HCT116 (cell line): ENCODE measurements at places on chromosomes 1 and 21.

- H3K36me3 ChIP-seq = no peaks in the 10 kb centered on the region
- no peak overlapping the region for H3K4me3 ChIP-seq
- H3K27ac ChIP-seq = no peak overlapping the region
- H3K27me3 ChIP-seq = no peaks in the 10 kb centered on the region
- H3K4me1 ChIP-seq = no peaks in the 10 kb centered on the region
Measured at GRCh38 chr1:180815188-180815587, 97.5 kb upstream of the KIAA1614 start.

- no peaks in the 10 kb centered on the region for H3K36me3 ChIP-seq
- DNase-seq = no peak
- no peak overlapping the region for H3K27ac ChIP-seq
- no peaks in the 10 kb centered on the region for H3K27me3 ChIP-seq
- no peak overlapping the region for H3K4me3 ChIP-seq
Measured at GRCh38 chr1:39617488-39618049, 21.9 kb downstream of the HEYL start.

GRCh38 chr1:56644064-56644918, 823 bp upstream of the PRKAA2 start:
- DNase-seq = no peak
- no peak overlapping the region; the same call in 1 of the 2 replicates for H3K27ac ChIP-seq
- no peaks in the 10 kb centered on the region; the same call in 1 of the 2 replicates for H3K4me1 ChIP-seq
- H3K27me3 ChIP-seq = peaks cover 30% of the 10 kb centered on the region
- H3K36me3 ChIP-seq = no peaks in the 10 kb centered on the region
- H3K4me3 ChIP-seq = peak overlapping the region; percentile 58

GRCh38 chr1:11373895-11374747, 101.1 kb downstream of the UBIAD1 start:
- H3K27ac ChIP-seq = no peak overlapping the region; the same call in 1 of the 2 replicates
- no peaks in the 10 kb centered on the region for H3K4me1 ChIP-seq
- no peak overlapping the region for H3K4me3 ChIP-seq

DNA sequence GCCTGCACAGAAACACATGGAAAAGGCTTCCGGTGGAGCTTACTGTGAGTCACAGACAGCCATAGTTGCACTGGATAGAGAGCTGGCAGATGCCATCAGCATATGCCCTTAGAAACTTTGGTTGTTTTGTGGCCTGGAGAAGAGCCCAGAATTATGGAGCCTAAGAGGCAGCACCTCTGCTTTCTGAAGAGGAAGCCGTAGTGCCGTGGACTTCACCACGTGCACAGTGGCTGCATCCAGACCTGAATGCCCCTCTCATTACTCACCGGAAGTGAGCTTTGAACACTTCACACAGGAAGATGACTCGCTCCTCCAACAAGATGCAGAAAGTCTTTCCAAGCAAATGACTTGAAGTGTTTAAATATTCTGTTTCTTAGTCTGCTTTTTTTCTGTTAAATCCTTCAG, 28.4 kb downstream of the JUN start:
- no peaks in the 10 kb centered on the region for H3K27me3 ChIP-seq
- peaks cover 44% of the 10 kb centered on the region for H3K4me1 ChIP-seq
- H3K36me3 ChIP-seq = no peaks in the 10 kb centered on the region
- peak overlapping the region; percentile 14; the same call in 1 of the 2 replicates for H3K4me3 ChIP-seq
- DNase-seq = peak; percentile 70

DNA sequence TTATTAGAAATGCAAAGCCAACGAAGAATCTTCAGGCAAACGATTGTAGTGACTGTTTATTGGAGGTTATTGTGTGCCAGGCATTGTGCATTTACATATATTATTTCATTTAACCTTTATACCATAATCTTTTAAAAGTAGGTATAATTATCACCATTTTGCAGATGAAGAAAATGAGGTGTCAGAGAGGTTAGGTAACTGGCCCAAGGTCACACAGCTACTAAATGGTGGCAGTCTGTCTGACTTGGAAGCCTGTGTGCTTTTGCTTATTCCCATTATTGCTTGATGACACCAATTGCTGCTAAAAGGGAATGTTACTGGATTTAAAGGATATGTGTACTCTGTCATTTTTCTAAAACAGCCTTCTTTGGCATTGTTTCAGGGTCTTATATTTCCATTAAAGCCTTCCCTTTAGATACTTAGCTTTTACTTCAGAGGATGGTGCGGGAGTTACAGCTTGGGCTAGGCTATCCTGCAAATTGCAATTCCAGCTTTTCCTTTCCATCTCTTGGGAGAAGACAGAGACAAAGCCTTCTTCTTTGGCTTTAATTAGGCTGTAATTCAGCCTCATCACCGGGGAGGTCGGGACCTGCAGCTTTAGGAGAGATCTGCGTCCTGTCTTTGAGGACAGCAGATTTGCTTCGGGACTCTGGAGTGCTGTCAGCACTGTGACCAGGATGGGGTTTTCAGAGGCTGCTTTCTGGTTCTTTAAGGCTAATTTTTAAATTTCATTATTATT, 37.4 kb upstream of the ERRFI1 start:
- peak overlapping the region; percentile 2; the same call in 1 of the 2 replicates for H3K27ac ChIP-seq
- no peak for DNase-seq
- peaks cover 79% of the 10 kb centered on the region for H3K4me1 ChIP-seq

DNA sequence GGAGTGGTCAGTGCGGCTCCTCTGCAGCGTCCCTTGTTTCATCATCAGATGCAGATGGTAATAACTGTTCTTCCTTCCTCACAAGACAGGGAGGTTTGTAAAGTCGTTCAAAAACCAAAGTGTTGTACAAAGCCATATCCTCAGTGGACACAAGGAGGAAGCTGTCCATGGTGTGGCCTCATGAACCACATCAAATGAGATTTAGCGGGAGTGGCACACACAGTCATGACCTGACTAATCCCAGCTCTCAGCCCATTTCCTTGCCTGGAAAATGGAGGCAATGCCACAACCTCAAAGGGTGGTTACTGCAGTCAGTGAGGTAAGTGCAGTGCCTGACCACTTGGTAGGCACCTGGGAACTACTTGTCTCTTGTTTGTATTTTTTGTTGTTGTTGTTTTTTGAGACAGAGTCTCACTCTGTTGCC, 13.4 kb downstream of the ENTREP3 start:
- H3K36me3 ChIP-seq = no peaks in the 10 kb centered on the region
- H3K27ac ChIP-seq = peak overlapping the region; percentile 43
- no peak for DNase-seq
